ENCODE measurements at places on chromosomes 7 and 10.

DNA sequence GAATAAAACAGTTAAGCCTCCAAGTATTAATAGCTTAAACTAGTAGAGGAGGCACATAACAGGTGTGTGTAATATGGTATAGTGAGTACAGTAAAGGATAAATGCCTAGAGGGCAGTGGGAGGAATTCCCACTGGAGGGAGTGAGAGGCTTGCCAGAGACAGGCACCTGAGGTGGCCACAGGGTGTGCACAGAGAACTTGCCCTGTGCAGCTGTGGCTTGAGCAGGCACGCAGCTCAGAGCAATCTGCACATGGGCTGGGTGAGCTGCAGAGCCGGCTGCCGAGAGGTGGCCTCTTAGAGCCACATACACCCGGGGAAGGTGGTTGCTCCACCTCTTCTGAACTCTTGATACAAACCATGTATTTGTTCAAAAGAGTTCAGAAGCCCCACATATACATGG, 237.1 kb downstream of the COBL start:
- no peak for DNase-seq

DNA sequence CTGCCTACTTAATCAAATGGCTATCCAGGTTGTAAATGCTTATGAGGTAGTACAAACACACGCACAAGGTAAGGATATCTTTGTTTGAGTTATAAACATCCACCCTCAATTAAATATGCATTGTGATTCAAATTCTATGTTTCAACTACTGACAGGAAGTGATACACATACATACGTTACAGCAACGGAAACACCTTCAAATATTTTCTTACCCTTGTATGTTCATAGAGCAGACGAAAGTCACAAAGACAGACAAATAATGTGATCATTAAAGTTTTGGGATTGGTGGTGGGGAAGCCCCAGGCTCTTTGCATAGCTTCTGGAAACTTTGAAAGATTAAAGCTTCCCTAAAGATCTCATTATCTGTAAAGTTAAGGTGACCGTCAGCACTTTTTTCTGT, 521.0 kb downstream of the PARD3 start:
- no peak for DNase-seq

DNA sequence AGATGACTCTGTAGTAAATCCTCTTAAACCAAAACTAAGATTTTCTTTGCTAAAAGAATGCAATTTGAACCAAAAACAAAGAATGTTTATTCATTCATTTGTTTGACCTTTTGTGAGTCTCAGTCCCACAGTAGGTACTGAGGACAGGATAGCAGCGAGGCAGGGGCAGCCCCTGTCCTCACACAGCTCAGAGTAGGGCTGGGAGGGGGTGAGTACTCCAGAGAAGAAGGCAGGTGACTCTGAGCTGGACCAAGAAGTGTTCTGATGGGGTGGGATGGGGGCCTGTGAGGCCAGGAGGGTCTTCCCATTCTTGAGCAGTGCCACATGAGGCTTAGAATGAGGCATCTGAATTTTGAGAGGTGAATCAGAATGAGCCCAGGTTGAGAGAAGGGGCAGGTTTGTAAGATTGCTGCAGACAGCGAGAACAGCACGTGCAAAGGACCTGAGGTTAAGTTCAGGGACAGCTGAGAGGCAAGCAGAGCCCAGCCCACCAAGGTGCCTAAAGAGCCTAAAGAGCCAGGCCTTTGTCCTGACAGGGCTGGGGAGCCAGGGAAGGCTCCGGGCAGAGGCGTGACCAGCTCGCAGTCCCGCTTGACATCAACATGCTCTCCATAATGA, 56.9 kb upstream of the CHST15 start:
- no peak for DNase-seq

DNA sequence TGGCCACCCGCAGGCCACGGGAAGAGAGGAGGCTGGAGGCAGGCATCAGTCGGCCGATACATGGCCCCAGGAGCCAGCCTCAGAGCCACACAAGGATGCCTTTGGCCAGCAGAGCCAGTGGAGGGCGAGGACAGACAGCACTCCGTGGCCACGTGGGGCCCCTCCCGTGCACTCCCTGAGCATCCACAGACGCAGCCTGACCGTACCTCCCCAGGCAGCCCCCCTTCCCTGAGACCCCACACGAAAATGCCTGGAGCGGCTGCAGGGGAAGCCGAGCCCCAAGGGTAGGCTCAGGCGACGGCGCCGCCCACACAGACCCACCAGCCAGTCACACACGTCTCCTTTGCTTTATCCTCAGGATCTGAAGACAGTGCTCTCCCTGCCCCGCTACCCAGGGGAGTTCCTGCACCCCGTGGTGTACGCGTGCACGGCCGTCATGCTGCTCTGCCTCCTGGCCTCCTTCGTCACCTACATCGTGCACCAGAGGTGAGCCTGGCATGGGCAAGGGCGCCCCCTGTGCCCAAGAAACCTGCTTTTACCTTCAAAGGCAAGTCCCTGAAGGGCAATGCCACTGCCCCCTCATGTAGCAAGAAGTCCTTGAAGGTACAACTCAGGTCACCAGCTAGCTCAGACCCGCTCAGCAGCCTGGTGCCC, 9.0 kb downstream of the ADGRA1 start:
- peak; percentile 32 for DNase-seq

- no peak for DNase-seq
These were observed 218.6 kb downstream of the RPS24 start for GRCh38 chr10:78252286-78252685.

- DNase-seq, result no peak
These were observed 221.2 kb downstream of the CALN1 start for GRCh38 chr7:72190919-72191318.

DNA sequence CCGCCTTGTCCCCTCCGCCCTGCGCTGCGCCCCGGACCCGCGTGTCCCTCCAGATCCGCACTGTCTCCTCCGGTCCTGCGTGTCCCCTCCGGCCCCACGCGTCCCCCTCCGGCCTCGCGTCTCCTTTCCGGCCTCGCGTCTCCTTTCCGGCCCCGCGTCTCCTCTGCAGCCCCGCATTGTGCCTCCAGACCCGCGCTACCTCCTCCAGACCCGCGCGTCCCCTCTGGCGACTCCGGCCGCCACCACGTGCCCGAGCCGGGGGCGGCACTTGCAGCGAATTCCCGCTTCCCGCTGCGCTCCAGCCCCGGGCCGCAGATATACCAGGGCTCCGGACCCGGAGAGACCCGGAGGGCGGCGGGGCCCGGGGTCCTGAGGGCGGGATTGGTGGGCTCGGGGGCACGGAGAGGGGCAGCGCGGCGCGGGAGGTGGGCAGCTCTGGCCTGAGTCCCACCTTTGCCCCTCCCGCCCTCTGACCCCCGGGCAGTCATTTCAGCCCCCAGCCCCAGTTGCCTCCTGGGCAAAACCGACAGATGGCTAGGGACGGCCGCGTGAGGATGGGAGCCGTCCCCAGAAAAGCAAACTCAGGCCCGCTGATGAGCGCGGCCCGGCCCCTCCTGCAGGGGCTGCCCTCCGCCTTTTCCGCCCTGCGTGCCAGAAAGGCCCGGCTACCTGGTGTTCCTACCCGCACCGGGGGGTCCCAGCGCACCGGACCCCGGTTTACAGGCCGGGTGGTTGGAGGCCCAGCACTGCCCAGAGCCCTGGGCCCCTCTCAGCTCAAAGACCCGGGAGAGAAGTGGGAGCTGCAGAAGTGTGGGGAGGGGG, 56.5 kb downstream of the RBM17 start:
- peak; percentile 24 for DNase-seq

DNA sequence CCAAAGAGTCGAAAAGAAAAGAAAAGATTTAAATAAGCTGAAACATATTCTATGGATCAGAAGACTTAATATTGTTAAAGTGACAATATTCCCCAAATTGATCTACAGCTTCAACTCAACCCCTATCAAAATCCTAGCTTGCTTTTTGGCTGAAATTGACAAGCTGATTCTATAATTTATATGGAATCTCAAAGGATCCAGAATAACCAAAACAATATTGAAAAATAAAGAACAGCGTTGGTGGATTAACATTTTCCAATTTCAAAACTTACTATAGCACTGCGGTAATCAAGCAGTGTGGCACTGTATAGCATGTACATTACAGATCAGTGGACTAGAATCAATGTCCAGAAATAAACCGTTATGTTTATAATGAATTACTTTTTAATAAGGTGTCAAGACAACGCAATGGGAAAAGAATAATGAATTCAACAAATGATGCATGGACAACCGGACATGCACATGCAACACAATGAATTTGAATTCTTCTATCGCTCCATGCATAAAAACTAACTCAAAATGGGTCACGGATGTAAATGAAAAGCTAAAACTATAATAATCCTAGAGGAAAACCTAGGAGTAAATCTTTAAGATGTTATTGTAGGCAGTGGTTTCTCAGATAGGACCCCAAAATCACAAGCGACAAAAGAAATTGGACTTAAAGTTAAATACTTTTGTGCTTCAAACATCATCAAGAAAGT, 1.6 kb upstream of the ALOX5 start:
- no peak for DNase-seq

GRCh38 chr7:129394101-129394500, 40.1 kb upstream of the STRIP2 start:
- no peak for DNase-seq

DNA sequence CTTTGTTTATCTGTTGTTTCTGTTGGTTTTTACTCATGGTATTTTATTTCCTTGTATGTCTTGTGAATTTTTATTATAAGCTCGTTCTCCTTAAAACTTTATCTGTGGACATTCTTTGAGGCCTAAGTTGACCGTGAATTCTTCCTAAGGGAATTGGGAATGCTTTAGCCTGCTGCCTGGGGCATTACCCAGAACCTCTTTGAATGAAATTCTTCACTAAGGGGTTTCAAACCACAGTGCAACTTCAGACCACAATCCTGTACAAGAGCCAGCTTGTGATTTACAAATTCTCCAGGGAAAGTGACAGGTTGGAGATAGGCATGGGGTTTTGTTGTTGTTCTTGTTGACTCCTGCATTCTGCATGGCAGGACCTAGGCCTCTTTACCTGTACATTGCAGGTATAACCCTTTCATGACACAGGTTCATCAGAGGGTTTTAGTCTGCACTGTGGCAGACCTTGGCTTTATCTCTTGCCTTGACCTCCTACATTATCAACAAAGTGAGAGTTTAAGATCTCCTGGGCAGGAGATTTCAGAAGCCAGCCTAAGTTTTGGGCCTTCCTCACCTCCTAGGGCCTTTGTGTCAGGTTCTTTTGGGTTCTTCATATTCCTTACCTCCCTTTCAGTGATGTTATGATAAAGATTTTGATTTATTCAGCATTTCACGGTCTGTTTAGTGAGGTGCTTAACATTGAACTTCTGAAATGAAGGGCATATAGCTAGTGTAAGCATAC, 70.2 kb downstream of the ABCC2 start:
- DNase-seq, result no peak

GRCh38 chr7:38318241-38318640, 44.8 kb upstream of the TARP start:
- no peak for DNase-seq

DNA sequence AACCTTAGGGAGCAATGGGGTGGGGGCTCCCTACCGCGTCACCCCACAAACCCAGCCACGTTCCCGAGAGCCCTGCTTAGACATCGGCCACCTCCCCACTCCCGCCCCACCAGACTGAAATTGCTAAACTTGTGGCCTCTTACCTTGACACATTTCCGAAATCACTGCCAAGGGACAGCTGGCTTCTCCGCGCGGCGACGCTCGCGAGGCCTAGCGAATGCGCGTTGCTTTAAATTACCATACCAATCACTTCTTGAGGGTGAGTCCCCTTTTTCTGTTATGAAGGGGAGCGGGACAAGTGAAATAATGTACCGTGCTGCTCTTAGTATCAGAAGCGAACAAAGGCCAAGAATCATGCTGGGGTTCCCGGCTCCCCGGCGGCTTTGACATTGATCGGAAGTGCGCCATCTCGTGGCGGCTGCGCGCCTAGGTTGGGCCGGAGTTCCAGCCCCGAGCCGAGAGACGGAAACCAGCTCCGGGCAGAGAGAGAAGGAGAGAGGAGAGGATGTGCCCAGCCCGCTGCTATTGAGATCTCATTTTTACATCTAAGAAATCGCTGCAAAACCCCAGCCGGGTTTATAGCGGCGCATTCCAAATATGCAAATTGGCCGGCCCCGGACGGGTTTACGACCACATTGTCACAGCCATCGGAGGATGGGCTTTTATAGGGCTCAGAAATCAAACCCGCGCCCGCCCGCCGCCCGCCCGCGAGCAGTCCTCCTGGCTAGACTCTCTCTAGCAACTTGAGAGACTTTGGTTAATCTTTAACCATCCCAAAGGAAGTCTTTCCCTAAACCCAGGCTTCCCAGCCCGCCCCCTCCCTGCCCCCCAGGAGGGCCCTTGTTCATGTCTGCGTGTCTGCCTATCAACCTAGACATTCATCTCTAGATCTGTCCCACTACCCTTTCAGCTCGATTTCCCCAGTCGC, 5.3 kb downstream of the HOXA11 start:
- peak; percentile 76 for DNase-seq

DNA sequence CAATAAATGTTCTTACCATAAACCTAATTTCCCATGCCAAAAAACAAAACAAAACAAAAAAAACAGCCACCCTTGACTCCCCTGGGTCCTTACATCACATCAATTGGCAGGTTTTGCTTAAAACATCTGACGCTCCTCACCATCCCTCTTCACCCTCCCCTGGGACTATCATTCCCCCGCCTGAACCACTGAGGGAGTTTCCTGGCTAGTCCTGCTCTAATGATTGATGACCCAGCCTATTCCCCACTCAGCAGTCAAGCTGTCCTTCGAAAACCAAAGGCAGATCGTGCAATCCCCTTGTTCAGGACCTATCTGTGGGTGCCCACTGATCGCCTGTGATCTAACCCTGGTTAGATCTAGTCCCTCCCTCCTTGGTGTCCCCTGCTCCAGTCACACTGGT, 11.2 kb upstream of the FRMPD2 start:
- DNase-seq, result no peak

DNA sequence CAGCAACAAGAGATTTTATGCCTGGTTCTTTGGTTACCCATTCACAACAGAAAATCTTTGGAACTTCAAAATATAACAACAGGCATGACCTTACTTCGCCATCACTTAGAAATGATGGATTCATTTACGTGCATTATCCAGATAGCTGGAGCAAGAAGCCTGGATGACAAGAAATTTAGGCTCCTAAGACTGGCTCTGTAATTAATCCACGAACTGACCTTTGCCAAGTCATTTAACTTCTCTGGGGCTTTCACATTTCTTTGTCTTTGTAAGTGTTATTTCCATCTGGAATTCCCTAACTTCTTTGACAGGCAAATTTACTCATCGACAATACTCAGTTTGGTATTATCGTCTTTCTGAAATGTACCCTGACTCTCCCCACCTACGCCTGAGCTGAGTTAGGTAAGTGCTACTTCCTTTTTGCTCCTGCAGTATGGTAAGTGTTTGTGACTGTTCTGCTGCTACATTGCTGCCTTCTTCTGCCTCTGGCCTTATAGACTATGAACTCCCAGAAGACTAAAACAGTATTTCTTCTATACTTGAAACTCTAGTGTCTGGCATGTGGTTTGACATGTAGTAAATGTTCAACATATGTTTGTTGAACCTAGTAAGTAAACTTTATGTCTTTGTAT, 5.5 kb upstream of the MDFIC start:
- DNase-seq, result peak; percentile 61

- no peak for DNase-seq
These were observed 274.9 kb upstream of the NEBL start for GRCh38 chr10:21171936-21172541.
